ENCODE measurements at places on chromosomes 3 and 15.
A peak's percentile ranks its signal among the peaks of the same experiment; 100 is the strongest.

GRCh38 chr3:78645628-78646310 lies 1122.0 kb downstream of the ROBO1 start:
- peak; percentile 41 for DNase-seq

- DNase-seq: no peak
These were observed 216.8 kb downstream of the VGLL3 start for GRCh38 chr3:86774082-86774691.

DNA sequence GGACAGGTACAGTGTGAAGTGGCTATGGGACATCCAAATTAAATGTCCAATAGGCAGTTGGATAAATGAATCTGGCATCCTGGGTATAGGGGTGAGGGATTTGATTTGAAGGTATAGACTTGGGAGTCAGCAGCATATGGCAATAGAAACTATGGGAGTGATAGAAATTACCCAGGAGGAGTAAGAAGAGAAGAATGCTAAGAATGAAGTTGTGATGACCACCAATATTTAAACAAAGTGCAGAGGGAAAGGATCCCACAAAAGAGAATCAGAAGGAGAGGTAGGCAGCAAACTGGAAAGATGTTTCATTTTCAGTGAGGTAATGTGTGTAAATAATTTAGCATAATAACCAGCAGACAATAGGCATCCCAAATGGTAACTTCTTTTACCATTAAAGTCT lies 13.8 kb upstream of the MSL2 start:
- DNase-seq: no peak

GRCh38 chr3:170909129-170909903 lies 879 bp upstream of the EIF5A2 start:
- DNase-seq: no peak

DNA sequence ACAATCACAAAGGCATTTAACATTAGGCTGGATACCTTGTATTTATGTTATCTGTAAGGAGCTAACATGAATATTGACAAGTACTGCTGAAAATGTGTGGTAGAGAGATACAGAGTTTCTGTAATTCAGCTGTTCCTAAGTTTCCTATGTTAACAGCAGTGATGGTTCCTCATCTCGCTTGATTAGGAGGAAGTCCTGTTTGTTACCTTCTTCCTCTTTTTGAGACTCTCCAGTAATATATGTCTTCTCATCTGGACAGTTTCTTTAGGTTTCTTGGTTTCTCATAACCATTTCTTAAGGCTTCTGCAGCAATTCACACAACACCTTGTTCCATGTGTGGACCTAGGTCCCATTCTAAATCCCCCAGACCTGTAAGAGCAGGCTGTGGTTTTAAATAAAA lies 11.4 kb upstream of the PEX5L start:
- DNase-seq: no peak

DNA sequence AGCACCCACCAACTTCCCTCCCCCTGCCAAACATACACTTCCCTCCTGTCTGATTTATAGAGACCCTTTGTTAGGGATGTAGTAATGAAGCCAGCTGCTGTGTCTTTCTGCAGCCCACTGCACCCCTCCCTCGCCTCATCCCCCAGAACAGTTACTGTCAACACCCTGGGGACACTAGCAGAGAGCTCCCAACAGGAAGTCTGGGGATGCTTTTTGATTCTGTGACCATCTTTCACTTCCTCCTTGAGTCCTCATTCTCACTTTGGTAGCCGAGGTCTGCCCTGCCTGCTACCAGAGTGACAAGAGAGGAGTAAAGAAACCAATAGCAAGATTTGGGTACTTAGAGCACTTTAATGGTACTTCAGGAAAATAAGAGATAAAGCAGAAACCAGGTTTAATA lies 201.6 kb downstream of the SATB1 start:
- no peak for DNase-seq

- peak; percentile 51 for DNase-seq
These were observed 287.2 kb downstream of the CGGBP1 start for GRCh38 chr3:87771337-87772192.

- DNase-seq: no peak
These were observed 82.2 kb upstream of the BOC start for GRCh38 chr3:113129168-113129567.

DNA sequence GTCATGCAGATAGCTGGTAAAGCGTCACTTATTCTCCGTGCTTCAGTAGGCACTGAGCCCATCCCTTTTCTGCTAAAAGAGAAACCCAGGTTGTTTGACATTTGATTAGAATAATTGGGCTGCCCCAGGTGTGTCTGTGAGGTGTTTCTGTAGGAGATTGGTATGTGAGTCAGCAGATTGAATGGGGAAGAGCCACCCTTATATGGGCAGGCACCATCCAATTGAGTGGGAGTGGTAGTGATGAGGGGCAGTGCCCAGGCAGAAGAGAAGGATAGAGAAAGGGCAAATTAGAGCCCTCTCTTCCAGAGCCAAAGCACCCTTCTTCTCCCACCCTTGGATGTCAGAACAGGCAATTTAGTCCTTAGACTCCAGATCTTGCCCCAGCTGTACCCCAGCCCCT lies 384.3 kb upstream of the GBE1 start:
- no peak for DNase-seq

- DNase-seq: no peak
These were observed 166.4 kb upstream of the EOMES start for GRCh38 chr3:27888562-27888961.

GRCh38 chr15:90315278-90315982 lies 36.7 kb upstream of the ZNF774 start:
- DNase-seq: no peak

GRCh38 chr15:66566963-66567531 lies 1.2 kb upstream of the LCTL start:
- peak; percentile 83 for DNase-seq

DNA sequence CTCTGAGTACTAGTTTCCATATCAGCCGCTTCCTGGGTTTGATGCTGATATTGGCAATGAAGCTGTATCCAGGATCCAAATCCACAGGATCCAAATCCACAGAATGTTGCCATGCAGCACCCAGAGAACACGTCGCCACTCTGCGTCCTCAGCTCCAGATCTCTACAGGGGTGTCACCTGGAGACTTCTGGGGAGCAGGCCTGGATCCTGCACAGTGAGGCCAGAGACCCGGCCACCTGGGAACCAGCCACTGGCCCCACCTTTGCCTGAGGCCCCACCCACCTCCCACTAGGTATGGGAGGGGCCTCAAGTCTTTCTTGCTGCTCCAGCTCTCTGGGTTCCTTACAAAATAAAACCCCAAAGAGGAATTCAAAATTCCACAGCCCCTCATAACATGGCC lies 123.9 kb downstream of the LRRK1 start:
- peak; percentile 13 for DNase-seq

DNA sequence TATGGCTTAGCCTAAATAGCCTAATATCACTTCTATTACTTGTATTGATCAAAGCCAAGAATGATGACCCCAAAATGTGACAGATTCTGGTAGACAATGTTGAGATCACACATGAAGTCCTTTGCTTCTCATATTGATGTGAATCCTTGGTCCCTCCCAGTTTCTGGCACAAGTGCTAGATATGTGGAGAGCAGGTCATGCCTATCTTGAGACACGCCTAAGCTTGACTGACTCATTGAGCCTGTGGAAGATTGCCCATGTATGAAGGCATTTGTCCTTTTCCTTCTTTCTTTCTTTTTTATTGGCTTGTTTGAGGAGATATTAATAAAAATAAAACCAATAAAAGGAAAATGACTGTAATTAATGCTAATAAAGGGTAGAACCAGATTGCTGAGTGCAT lies 54.0 kb upstream of the TMEM108 start:
- no peak for DNase-seq

- DNase-seq: no peak
These were observed 42.8 kb upstream of the IQSEC1 start for GRCh38 chr3:13115991-13116390.

- DNase-seq: no peak
These were observed 1.6 kb upstream of the LRRC31 start for GRCh38 chr3:169871129-169871886.

DNA sequence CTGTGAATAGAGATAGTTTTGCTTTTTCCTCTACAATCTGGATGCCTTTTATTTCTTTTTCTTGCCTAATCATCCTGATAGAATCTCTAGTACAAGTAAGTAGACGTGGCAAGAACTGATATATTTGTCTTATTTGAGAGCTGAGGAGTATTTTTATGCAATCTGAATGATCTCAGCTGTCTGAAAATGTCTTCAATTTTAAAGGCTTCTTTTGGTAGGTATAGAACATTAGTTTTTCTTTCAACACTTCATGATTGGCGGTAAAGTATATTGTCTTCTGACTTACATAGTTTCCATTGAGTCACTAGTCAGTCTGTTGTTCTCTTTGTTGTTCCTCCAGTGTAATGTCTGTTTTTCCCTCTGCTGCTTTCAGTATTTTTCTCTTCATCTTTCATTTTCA lies 31.3 kb downstream of the MGA start:
- no peak for DNase-seq

- no peak for DNase-seq
These were observed 497.7 kb upstream of the THBS1 start for GRCh38 chr15:39083213-39083612.

GRCh38 chr15:63839722-63840121 lies 6.0 kb upstream of the HERC1 start:
- DNase-seq: no peak

GRCh38 chr3:148026009-148026588 lies 616.9 kb downstream of the ZIC1 start:
- DNase-seq: no peak

DNA sequence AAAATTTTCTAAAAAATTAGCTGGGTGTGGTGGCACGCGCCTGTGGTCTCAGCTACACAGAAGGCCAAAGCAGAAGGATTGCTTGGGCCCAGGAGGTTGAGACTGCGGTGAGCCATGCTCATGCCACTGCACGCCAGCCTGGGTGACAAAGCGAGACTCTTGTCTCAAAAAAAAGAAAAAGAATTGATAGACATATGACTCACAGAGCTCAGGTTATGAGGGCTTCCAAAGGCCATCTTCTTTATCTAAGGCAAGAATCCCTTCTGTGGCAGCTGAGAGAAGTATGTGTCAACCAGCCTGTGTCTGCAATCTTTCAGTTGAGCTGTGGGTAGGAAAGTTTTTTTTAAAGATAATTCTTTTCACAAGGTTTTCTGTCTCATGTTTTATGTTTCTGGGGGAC lies 53.9 kb downstream of the MRPS25 start:
- DNase-seq: no peak

- no peak for DNase-seq
These were observed 117.3 kb downstream of the FBLN2 start for GRCh38 chr3:13666227-13666619.

DNA sequence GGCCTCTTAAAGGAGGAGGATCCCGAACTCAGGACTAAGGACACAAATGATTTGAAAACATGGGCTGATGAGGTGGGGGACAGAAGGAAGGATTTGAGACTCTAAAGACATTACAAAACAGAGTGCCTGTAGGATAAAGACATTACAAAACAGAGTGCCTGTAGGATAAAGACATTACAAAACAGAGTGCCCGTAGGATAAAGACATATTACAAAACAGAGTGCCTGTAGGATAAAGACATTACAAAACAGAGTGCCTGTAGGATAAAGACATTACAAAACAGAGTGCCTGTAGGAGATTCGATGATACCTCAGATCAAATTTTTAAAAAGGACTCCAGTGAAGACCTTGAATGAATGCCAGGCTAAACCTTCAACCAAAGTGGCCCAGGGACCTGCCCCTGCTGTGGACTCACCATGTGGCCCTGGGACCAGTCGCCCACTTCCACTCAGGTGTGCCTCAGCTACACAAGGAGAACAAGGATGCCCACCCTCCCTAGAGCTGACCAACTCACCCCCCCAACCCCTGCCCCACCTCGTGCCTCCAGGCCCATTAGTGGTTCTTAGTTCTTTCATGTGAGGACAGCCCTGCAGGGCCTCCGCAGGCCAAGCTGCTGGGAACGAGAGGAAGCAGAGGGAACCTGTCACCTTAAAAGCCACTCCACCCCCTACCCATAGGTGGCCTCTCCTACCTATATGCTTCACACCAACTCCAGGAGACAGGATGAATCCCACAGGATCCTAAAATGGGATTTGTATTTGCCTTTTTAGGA lies 59.8 kb downstream of the SH3BP5 start:
- DNase-seq: no peak

DNA sequence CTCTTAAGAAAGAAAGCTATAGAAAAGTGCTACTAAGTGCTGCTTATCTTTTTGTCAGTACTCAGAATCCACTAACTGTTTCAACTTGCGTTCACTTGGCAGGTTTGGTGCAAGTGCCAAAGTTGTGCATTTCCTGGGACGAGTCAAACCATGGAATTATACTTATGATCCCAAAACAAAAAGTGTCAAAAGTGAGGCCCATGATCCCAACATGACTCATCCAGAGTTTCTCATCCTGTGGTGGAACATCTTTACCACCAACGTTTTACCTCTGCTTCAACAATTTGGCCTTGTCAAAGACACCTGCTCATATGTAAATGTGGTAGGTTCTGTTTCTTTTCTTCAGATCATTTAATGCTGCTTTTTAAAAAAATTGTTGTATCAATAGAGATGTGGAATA lies 32.6 kb downstream of the GYG1 start:
- no peak for DNase-seq

GRCh38 chr3:28315711-28316110 lies 32.8 kb upstream of the ZCWPW2 start:
- DNase-seq: no peak

DNA sequence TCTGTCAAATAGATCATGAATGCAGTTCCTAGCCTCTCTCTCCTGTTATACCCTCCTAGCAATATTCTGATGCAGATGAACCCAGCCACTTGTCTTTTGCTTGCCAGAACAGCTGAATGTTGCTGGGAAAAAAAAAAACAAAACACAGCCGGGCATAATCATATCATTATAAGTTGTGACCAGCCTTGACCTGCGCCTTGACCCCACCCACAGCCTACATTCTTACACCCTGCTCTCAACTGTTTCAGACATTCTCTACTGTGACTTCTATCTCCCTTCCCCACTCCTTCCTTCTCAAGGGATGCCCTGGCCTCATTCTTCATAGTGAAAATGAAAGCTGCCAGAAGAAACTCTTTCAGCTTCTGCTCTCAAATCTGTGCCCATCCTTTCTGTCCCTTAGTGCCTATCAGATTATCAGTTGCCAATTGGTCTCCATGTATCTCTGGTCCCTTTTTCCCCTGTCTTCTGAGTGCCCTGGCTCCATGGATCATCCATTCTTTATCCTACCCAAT lies 389.1 kb upstream of the TPRG1 start:
- no peak for DNase-seq

- no peak for DNase-seq
These were observed 7.1 kb downstream of the ISLR2 start for GRCh38 chr15:74137537-74137894.

DNA sequence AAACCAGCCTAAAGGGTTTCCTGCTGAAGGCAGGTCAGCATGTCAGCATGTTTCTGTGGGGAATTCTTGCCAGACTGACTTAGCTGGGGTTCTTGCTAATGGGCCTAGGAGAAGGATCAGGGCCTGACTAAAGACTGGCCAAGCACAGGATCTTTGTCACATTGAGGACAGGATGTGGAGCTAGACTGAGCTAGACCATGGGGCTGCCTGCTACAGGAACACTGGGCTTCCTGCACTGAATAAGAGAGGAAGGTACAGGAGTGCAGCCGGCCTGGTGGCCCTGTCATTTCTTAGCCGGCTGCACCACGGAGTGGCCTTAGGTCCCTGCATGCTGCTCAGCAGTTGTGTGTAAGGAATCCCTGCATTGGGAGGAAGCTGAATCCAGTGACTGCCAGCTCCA lies 68.2 kb downstream of the GABRG3 start:
- DNase-seq: no peak

GRCh38 chr3:55877703-55878102 lies 390.6 kb upstream of the WNT5A start:
- DNase-seq: no peak
